CD4-positive, alpha-beta T cell treated with Interleukin-4 for 4 hours (primary cell): ENCODE measurements at places on chromosomes 7 and 10.

DNA sequence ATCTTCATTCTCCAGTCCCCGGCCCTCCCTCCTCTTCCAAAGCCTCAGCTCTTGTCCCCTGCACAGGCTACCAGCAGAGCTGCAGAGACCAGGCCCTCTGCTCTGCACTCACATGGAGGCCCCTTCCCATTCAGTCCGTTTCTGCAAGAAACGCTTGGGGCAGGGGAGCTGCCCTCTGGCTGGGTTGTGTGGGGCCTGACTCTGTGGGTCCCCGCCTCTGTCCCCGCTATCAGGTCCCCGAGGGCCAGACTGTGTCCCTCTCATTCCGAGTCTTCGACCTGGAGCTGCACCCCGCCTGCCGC is 1.5 kb downstream of the PCOLCE start:
- DNase-seq: no peak

DNA sequence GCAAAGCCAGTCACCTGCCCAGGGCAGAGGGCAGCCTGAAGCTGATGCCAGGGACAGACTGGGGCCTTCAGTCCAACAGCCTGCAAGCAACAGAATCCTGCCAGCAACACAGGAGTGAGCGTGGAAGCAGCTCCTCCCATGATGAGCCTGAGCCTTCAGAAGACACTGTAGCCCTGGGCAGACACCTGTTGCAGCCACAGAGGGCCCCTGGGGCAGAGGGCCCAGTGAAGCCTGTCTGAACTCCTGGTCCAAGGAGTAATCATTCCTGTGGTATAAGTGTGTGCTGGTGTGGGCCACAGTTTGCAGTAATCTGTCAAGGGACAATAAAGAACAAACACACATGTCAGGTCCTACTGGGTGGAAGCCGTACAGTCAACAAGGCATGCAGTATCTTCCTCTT is 2.9 kb upstream of the PFKP start:
- no peak for DNase-seq

GRCh38 chr7:102973096-102973802 is 60.4 kb downstream of the LRRC17 start:
- DNase-seq: no peak

DNA sequence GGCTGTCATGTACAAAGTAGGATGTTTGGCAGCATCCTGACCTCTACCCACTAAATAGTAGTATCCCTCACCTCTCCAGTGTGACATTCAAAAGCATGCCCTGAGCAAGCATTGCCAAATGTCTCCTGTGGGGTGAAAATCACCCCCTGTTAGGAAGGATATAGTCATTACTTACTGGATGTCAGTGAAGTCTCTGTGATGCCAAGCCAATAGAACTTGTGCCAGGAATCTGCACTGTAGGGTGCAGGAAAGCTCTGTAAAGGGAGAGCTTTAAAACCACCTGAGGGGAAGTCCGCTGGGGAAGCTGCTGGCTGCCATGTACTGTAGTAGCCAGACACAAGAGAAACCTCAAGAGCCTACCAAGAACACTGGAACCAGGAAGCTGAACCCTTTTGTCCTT is 170.7 kb upstream of the DKK1 start:
- DNase-seq: no peak

DNA sequence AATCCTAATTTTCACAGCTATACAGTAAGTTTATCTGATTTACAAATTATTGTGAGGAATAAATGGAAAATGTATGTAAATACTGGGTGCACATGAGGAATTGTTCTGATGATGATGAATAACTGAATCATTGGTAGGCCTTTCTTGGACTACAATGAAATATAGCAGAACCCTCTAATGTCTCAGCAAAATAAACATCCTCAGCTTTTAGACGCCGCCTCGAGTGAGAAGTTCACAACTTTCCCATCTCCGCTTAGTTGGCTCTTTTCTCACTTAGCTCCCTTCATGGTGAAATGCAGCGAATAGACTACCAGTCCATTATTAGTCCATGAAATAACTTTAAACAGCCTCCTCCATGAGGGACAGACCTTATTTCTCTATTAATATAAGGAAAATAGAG is 182.3 kb downstream of the BICC1 start:
- no peak for DNase-seq

DNA sequence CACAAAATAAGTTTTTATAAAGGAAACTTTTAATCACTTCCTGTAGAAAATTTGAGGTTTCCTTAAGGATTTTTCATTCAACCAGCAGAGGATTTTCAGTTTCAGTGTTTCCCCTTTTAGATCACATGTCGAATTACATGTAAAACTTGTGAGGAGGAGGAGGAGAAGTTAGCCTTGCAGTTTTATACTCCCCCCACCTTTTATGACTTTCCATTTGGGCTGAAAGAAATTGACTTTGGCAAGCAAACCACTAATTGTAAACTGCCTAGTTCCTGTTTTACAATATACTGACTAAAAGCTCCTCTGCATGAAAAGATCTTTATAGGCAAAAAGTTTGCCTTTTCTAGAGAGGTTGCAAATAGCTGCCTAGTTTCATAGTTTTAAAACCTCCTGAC is 3.0 kb downstream of the BAMBI start:
- no peak for DNase-seq

DNA sequence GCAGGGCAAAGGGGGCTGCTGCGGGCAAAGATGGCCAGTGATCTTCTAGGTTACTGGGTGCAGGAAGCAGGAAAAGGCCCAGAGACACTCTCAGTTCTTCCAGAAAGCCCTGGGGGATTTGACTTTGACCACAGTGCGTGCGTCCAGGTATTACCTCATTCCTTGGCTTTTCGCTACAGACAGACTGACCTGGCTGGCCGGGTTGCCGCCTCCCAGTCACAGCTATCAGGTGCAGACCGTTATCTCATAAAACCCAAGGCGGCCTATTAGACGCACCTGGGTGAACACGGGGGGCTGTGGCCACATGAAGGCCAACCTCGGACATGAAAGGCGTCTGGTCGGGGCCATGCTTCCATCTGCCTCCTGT is 80.3 kb downstream of the FOXL3 start:
- DNase-seq: no peak

DNA sequence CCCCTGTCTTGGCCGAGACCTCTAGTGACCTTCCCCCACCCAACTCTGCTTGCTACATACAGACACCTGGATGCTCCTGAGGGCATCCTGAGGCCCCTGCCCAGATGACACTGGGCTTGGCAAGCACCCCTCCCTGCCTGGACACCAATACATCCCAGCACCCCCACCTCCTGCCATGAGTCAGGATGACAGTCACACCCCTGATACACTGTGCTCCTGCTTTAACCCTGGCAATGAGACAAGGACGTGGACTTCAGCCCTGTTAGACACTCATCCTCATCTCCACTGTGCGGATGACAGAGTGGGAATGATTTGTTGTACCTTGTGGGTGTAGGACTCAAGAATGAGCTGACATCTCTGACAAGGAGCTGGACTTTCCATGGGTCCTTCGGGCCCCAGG is 186.3 kb upstream of the ADCY1 start:
- no peak for DNase-seq

DNA sequence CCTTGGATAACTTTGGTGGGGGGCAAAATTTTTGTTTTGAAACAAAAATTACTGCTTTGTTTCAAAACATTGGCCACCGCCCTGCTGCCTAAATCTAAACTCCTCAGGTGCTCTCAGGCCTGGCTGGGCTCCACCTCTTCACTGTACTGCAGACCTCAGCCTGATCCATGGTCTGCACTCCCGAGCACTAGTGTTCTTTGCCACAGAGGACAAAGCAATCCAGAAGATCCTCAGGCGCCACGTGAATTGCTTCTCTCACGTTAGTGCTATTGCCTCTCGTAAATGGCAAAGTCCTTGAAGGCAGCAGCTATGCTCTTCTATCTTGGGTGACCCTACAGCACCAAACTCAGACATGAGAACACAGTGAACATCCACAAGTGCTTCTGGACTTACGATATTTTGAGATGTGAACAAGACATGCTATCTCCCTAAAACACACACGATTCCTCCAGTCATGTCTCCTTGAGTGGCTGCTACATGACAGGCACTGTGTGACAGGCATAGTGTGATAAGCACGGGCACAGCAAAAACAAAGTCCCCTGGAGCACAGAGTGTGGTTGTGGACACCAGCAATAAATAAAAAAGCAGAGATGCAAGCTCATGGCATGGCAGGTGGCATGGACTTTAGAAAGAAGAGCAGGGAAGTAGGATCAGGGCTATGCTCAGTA is 582.1 kb upstream of the DPP6 start:
- no peak for DNase-seq

DNA sequence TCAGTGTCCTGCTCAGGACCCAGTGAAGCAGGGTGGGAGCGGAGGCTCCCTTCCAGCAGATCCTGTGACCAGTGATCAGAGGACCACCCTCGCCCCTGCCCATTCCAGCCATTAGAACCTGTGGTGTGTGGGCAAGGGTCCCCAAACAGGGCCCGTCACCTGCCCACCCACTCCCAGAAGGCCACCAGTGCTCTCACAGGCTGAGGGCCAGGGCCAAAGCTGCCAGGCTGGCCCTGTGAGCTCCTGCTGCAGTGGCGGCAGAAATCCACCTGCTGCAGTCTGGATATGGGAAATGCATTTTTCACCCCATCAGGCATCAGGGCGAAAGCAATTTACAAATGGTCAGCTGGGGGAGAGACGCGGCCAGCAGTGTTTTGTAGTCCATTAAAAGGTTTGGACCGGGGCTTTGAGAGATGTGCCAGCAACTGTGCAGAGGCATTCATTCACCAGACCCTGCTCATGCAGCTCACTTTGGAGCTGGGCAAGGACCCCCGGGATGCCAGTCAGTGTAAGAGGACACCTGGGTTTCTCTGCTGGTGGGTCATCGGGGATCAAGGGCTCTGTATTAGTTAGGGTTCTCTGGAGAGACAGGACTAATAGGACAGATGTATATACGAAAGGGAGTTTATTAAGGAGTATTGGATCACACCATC is 75.2 kb upstream of the PRLHR start:
- no peak for DNase-seq

DNA sequence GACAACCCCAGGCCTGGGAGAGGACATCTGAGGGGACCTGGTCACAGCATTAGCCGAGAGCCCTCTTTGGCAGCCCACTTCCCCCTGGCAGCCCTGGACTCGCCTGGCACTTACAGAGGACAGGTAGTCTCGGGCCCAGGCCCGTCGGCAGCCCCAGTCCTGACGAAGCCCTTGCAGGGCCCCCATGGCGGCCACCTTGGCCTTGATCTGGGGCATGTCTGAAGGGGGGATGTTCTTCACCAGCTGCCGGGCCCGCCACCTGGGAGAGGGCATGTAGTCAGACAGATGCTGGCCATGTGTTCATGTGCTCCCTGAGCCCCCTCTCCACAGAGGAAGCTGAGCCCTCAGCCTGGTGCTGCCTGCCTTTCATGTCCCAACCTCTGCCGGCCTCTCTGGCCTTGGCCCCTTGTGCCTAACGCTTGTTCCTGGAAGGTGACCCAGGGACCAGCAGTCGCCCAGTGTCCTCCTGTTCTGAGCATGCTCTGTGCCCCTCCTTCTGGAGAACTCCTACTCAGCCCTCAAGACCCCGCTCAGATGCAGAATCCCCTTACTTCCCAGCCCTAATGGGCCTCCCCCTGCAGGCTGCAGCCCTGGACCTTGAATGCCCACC is 13.9 kb downstream of the MYO1G start:
- DNase-seq: no peak

- DNase-seq: no peak
These were observed 89.0 kb downstream of the AMPH start for GRCh38 chr7:38542156-38542555.

DNA sequence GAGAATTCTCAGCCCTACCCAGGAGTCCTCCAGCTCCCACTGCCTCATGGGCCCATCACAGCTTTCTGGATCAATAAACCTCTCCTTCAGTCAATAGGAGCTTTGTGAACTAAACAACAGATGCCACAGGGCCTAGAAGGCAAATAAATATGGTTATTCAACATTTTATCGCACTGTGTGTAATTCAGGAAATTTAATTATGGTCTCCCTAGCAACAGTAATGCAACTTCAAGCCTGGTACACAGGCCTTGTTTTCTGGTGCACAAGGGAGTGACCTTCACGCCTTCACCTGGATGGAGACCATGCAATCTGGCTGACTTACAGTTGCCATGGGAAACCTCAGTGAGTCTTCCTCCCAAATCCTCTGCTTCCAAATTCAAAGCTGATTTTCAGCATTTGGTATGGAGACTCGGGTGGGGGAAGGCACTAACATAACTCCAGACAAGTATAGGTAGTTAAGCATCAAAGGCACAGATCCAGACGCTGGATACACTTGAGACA is 441.0 kb upstream of the NPVF start:
- no peak for DNase-seq

GRCh38 chr10:86234107-86234506 is 132.5 kb downstream of the GRID1 start:
- DNase-seq: no peak

DNA sequence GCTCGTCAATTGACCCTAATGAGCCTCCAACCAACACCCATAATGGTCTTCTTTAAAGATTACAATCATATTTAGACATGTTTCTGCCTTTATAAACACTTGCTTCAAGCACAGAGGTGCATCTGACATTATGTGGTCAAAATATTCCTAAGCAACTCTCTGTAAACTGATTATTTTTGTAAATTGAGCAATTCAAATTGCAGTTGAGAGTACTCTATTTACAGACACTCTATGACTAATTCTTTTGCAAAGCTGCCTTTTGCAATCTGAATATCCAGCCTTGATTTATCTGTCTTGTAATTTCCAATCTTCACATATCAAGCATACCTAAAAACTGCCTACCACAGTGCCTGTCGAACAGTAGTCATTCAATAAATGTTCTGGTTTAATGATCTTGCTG is 112.0 kb downstream of the PDE1C start:
- no peak for DNase-seq

DNA sequence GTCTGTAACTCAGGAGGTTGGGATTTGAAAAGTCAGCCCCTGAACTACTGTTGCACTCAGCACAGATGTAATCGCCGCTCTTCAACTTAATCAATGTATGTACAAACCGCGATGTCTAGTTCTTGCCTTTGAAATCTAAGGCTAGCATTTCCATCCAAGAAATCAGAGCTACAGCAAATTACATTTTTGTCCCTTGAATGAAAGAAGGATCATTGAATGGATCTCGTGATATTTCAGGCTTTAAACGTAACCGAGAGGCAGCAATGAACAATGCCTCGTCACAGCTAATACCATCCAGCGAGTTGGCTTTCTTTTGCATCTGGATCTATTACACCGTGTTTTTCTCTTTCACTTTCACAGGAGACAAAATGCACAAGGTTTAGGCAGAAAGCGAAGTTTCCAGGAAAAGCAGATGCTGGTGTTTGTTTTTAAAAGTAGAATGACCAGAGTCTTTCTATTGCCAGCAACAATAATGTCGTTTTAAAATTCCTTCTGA is 5.5 kb downstream of the SKIDA1 start:
- no peak for DNase-seq

- DNase-seq: no peak
These were observed 147.3 kb downstream of the GRID1 start for GRCh38 chr10:86219271-86219670.

DNA sequence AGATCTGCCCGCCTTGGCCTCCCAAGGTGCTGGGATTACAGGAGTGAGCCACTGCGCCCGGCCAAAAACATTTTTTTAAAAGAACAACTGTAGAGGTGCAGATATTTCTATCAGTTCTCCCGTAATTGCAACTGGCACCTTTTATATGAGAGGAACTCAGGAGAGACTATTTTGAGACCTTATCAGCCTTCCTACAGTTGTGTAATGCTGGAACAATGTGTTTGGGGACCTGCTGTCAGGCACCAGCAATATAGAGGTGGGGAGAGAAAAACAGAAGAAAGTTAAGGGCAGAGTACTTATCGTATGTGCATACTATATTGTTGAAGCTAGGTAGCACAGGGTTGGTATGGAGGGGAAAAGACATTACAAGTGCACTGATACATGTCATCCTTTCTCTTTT is 343.8 kb upstream of the ANKRD30A start:
- DNase-seq: no peak
